Left cardiac atrium (tissue), 4 donors: ENCODE measurements at places on chromosomes 1 and 21. TPM values are rescaled to one million over a fixed set of nuclear protein-coding genes. Genes with fewer than 3 reads are reported as not detected.
A peak's percentile ranks its signal among the peaks of the same experiment; 100 is the strongest.

GRCh38 chr1:58065520-58065919 lies 481.0 kb downstream of the OMA1 start:
- no peak for DNase-seq

GRCh38 chr1:99496067-99496466 lies 149.8 kb upstream of the PALMD start:
- DNase-seq, result no peak

DNA sequence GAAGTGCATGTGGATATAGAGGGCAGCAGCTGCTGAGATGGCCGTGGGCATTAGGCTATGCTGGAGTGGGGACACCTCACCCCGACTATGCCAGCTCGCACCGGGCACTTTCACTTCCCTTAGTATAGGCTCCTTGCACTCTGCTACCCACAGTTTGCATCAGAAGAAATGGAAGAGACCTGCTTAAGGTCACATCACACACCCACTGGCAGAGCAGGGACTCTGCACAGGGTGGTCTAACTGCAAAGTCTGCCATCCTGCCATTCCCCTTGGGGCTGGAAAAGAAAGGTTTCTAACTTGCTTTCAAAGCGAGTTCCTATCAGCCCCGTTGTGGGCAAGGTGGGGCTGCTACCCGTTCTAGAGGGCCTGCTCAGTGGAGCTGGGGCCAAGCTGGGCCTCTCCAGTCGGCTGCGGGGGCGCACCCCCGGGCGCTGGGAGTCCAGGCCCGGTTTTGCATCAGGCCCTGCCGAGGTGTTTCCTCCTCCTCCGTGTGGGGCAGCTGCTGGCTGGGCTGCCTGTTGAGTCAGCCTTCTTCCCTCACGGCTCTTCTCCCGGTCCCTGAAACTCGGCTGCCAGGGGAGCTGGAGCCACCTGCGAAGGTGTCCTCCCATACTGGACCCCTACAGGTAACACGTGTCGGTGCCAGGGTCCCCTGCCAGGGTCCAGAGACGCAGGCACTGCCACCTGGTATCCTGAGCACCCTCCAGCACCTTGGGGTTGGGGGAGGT lies at the start of gene SYTL1:
Gene SYTL1, plus strand, starts transcription at position 498 of the 728 bp plus-strand sequence. CDS start 3,313 bp downstream, outside the sequence.
- no peak for DNase-seq

DNA sequence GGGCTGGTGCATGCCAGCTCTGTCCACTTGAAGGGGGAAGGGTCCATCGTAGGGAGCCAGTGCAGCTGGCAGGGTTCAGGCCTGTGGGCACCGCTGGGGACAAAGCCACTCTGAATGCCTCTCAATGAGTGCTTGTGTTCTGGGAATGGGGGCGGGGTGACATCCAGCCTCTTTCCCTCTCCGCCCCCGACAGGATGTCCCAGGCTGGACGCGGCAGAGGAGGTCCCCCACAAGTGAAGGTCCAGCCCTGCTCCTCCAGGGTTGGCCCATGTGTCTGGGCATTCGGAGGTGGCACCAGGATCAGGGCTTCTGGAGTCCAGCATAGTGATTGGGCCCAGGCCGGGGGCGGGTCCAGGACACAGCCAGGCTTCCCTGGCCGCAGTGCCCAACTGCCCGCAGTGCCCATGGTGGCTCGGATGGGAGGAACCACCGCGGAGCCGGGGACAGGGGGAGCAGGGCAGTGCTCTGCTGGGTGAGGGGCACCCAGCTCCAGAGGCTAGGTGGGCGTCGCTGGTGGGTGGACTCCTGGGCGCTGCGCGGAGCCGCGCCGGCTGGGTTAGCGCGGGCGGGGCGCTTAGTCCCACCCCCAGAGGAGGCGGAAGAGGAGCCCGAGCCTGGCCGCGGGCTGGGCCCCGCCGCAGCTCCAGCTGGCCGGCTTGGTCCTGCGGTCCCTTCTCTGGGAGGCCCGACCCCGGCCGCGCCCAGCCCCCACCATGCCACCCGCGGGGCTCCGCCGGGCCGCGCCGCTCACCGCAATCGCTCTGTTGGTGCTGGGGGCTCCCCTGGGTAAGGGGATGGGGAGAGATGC lies at the start of gene SHISA4:
Gene SHISA4, plus strand, starts transcription at position 617 of the 808 bp plus-strand sequence. Its CDS starts 97 bp downstream, at position 714.
- peak; percentile 88 for DNase-seq

DNA sequence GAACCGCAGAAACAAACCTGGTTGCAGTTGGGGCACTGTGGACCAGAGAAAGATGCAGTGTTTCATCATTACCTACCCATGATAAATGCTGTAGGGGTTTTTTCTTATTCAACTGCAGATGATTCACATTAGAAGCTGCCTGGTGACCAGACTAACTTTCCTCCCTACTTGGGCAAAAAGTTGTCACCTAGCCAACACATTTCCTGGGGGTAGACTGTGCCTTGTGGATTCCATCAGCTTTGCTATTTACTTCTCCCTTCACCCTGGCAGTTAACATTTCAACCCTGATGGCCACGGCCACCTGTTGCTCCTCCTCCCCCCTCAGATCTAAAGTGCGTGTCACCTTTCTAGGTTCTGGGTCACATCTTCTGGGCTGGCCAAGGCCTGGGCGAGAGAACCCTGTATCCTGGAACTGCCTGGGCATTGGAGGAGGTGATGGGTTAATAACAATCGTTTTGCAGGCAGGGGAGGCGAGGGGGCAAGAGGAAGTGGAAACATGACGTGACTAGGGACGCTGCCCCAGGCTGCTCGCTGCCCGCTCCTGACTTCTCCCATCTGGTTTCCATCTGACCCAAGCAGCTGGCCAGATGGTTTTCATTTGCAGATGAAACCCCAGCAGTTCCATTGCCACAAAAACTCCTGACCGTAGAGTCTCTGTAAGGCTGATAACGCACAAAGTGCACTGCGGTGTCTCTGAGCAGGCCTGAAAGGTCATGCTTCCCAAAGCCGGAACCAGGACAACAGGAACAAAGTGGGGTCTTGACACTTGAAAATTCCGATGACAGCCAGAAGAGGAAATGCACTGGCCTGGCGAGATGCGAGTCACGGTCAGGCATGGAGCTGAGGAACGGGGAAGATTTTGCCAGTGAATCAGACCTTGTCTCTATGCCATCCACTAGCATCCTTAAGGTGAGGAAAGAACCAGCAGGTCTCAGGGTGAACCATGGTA lies 36.6 kb downstream of the CAPZB start:
- DNase-seq, result peak; percentile 62

- DNase-seq, result no peak
These were observed 5.1 kb downstream of the TIAM1 start for GRCh38 chr21:31338908-31339368.

GRCh38 chr1:186271032-186271431 lies 104.0 kb downstream of the TPR start:
- DNase-seq, result no peak

The PCAT6 gene
- total RNA-seq, result 1.2 TPM

The RGS2 gene
- 89.7 TPM for total RNA-seq
